ENCODE measurements at places on chromosomes 11 and 22.
A peak's percentile ranks its signal among the peaks of the same experiment; 100 is the strongest.

- DNase-seq, result no peak
Measured at GRCh38 chr11:65129649-65130441, 4.5 kb downstream of the SYVN1 start.

DNA sequence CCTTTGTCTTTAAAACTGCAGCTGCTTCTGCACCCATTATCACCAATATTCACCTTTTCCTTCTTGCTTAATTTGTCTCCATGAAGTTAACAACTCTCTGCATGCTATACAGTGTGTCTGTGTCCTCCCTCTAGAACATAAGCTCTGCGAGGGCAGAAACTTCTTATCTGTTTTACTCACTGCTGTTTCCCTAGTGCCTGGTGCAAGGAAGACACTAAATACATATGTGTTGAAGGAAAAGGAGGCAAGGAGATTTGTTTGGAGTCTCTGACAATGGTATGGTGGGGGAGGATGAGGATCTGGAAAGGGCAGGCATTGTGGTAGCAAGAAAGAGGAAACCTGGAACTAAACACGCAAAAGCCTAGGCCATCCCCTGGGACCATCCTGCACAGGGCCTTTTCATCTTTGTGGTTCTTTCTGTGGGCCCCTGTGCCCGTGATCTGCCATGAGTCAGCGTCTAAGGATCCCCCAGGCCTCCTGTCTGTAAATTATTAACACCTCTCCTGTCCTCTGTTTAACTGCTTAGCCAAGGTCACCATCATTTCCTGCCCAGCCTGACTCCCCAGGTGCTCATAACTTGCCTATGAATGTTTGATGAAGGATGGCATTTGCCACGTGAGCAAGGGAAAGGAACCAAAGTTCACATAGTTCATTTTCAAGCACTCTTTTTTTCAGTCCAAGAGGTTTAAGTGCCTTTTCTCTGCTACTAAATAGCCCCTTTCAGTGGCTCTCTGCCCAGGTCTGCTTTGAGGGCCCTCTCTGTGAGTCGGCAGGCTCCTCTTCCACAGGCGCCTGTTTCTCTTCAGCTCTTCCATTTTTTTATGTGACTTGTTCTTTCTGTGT lies 131.1 kb downstream of the RASSF10 start:
- peak; percentile 97 for DNase-seq

DNA sequence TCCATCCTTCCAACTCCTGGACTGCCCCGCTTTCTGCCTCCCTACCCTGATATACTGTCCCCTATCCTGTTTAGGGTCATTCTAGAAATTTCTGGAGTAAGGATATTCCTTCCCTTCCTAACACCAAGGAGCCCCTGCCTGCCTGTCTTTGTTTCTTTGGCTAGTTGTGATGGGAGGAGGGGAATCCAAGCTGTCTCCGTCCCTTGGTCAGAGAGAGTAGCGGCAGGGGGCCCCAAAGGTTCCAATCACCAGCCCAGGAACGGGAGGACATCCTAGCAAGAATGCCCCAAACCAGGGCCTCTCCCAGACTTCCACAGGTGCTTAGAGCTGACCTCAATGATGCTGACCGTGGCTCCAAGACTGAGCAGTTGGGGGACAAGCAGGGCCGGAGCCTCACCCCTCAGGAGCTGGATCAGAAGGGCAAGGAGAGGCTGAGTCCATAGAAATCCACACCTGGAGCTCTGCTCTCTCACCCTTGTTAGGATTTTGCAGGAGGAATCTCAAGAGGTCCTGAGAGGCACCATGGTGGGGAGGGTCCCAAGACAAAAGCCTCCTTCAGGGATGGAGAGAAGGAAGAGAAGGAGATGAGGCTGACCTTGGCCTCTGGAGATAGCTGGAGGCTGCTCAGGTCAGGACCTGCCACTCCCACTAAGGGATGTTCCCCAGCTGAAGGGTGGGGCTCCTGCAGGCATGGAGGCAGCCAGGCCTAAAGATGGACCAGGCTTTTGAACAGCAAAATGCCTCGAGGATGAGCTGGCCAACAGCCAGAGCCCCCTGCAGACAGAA lies 13.6 kb downstream of the SLC22A12 start:
- no peak for DNase-seq

- DNase-seq, result no peak
Measured at GRCh38 chr11:70804139-70804837, 406.0 kb downstream of the CTTN start.

GRCh38 chr11:26777372-26777808 lies 55.5 kb upstream of the SLC5A12 start:
- no peak for DNase-seq

DNA sequence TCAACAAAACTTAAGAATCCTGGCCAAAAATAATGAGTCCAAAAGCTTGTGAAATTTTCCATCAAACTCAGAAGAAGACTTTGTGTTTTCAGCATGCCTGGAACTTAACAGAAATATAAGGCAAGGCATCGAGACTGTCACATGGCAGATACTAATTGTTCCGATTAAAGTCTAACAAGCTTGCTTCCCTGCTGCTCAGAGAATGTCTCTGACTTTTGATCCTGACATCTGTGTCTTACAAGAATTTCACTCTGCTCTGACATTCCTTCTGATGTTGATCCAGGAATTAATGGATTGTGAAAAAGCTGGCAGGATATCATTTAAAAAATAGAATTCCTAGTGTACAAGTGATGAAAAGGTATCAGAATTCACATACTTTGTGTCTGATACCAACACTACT lies 170.2 kb downstream of the DCDC1 start:
- no peak for DNase-seq

DNA sequence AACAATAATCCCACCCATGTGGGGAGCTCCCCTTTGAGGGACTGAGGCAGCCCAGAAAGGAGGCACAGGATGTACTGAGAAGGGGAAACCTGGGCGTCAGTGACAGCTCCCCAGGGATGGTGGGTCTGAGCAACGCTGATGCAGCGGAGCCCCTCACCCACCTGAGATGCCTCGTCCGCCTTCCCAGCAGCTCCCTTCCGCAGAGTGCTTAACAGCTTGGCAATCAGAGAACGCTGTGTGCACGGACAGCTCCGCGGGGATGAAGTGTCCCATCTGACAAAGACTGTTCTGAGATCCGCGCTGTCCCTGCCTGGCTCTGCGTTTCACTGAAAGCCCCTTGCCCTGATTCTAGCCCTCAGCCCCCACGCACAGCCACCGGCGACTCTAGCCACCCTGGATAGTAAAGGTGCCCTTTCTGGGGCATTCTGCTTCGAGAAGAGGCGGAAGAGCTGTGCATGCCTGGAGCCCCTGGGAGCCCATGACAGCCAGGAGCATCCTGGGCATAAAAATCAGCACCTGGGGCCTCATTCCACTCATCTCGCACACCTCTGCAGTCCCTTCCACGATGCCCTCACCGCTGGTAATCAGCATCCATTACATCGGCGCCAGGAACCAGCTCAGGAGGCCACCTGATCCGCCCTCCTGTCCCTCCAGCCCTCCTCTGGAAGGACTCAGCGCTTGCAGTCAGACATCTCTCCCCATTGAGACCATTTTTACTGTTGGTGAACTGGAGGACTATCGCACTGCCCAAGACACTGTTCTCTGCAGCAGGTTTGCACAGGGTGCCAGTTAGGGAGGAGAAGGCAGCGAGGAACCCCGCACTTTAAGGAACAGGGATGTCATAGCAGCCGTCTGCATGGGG lies 10.7 kb downstream of the KCNJ5 start:
- no peak for DNase-seq

GRCh38 chr22:32796865-32797573 lies 4.5 kb upstream of the TIMP3 start:
- DNase-seq, result no peak
